Mesenteric fat pad (tissue), 1 donor: ENCODE measurements at places on chromosomes 2 and 18. TPM values are rescaled to one million over a fixed set of nuclear protein-coding genes. Genes with fewer than 3 reads are reported as not detected.

DNA sequence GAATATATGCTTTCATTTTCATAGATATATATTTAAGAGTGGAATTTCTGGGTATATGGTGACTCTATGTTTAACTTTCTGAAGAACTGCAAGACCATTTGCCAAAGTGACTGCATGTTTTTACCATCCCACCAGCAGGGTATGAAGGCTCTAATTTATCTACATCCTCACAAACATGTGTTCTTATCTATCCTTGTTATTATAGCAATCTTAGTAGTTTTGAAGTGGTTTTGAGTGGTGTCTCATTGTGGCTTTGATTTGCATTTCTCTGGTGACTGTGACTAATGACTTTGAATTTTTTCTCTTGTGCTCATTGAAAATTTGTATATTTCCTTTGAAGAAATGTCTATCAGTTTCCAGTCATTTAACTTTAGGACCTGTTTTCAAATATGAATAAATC lies 310.2 kb upstream of the NRP2 start:
- DNase-seq, result no peak

The DHRS9 gene
- 2.8 TPM for total RNA-seq

GRCh38 chr2:62208758-62209114 lies 12.8 kb downstream of the B3GNT2 start:
- DNase-seq, result no peak

The ZCCHC2 gene
- total RNA-seq, result 38.3 TPM

DNA sequence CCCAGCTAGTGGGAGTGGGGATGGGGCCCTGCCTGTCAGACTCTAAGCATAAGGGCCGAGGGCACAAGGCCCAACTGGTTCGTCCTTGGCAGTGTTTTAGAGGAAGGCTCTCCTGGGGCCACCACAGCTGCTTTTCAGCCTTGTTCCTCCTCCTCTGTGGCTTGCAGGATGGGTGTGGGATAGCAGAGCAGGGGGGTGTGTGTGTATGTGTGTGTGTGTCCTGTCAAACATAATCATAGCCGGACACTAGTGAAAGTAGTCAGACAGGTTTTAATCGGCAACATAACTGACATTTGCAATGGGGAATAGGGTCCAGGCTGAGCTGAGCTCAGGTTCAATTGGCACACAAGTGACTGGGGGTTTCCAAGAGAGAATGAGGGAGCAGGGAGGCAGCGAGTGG lies 114.2 kb downstream of the SEPTIN10 start:
- no peak for DNase-seq

GRCh38 chr18:56598422-56598821 lies 40.0 kb downstream of the TXNL1 start:
- DNase-seq, result no peak

DNA sequence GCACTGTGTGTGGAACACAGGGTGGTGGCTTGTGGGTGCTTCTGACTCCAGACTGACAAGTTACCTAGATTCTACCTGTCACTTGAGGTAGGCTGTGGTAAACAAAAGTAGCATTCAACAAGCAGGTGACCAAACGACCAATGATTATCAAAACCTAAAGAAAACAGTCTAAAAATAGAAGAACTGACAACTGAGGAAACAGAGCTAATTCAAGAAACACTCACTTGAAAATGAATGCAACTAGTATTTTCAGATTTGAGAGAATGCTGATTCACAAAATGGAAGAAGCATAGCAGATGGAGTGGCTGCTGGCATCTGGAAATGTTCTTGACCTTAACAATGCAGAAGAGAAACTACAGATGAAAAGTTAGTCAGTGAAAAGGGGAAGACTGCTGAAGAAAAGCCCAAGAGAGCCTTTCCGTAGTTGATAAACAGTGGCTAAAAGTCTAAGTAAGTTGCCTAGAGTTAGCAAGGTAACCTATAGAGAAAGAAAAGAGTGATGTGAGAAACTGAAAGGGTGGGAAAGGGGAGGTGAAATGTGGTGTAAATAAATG lies 170.4 kb downstream of the NCK2 start:
- no peak for DNase-seq

- DNase-seq, result no peak
These were observed 518.3 kb upstream of the PIK3C3 start for GRCh38 chr18:41436772-41437171.

DNA sequence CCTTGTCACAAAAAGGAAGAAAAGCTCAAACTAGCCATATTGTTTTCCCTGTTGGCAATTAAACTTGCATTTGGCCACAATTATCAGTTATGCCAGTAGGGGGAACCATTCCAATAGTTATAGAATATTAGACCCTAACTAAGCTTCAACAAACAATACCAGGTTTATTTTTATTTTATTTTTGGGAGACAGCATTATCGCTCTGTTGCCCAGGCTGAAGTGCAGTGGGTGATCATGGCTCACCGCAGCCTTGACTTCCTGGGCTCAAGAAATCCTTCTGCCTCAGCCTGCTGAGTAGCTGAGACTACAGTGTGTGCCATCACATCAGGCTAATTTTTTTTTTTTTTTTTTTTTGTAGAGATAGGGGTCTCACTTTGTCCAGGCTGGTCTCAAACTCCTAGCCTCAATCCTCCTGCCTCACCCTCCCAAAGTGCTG lies 102.1 kb downstream of the ATAD2B start:
- no peak for DNase-seq

The PARD6G gene
- total RNA-seq, result 3.6 TPM

GRCh38 chr2:60679036-60679780 lies 76.9 kb upstream of the PAPOLG start:
- DNase-seq, result no peak

The MAPRE3 gene
- total RNA-seq, result 65.2 TPM

The CNGA3 gene
- 1.1 TPM for total RNA-seq

GRCh38 chr2:62306751-62307468 lies 111.0 kb downstream of the B3GNT2 start:
- DNase-seq, result no peak

The ST6GAL2 gene
- total RNA-seq, result 0.45 TPM

GRCh38 chr18:43534511-43534910 lies 257.2 kb upstream of the SYT4 start:
- no peak for DNase-seq

- DNase-seq, result no peak
These were observed 71.2 kb downstream of the SPATS2L start for GRCh38 chr2:200377355-200378336.

- DNase-seq, result no peak
These were observed 998.0 kb upstream of the CDH2 start for GRCh38 chr18:29174891-29175290.

The FEV gene
- total RNA-seq, result not detected

DNA sequence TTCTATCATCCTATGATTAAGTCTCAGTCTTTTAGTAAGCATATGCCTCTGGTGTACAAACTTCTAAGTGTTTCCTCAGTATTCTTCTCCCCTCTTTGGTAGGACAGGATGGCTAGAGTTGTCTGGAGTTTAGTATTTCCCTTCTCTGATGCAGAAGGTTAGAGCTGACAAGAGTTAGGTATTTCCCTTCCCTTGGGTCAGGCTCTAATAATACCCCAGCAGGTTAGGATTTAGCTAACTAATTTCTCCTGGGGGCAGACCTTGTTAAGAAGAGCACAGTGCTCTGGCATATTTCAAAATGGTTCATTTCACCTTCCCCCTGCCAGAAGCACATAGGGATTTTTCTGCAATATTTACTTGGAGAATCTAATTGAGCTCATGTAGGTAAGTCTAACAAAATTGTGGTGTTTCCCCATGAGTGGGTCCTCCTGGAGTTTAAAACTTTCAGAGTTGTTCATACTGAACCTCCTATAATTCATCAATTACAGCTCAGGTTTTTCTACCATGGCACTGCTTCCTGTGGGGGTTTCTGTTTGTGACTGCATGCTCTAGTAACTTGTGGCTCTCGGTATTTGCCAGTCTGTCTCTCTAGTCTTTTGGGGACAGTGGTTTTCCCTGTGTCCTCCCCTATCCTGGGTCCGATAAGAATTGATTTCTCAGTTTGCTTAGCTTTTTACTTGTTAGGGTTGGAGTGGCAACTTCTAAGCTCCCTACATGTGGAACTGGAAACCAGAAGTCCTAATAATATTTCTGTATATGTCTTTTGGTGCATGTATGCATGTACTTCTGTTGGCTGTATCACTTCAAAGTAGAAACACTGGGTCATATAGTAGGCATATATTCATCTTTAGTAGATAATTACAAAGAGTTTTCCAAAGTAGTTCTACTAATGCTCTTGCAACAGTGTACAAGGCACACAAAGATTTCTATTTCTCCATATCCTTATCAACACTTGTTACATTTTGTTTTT lies 77.7 kb downstream of the GDF7 start:
- no peak for DNase-seq

The FBXO48 gene
- 1.5 TPM for total RNA-seq
